ENCODE measurements at places on chromosomes 7 and 10. TPM values are rescaled to one million over a fixed set of nuclear protein-coding genes. Genes with fewer than 3 reads are reported as not detected.

MMP21 gene
- not detected for total RNA-seq

HPS6 gene
- 14.9 TPM for total RNA-seq

GRCh38 chr10:106519376-106520030 lies 645.0 kb downstream of the SORCS1 start:
- DNase-seq = no peak

DNA sequence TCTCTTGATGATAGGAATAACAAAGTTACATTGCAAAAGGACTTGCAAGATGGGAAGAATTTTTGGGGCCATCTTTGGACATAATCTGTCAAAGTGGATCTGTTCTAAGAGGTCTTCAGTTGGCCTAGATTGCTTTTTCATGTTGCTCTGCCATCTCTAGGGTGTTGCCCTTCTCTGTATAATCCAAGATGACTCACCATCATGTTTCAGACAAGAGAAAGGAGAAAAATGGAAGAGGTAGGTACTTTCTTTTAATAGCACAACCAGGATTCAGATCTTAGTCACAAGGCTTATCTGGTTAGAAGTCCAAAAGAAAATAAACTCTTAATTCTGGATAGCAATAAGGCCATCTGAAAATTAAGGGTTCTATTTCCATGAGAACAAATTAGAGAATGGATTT lies 38.7 kb upstream of the FOXP2 start:
- no peak for DNase-seq

DNA sequence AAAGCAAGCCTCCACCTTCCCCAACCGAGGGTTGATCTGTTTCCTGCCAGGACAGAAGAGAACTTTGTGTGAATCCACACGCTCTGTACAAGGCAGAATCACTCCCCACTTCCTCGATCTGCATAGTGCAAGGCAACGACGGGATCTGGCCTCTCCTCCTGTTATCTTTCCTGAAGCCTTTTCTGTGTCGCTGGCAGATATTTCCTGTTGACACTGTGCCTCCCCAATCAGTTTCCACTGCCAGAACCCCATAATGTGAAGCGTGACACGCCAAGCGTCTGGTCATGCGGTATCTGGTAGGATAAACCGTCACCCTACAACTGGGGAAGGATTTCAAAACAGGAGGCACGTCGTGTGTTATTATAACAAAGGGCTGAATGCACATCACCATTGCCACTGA lies 57.2 kb downstream of the FAM171A1 start:
- peak; percentile 71 for DNase-seq

GRCh38 chr10:104589871-104590270 lies 51.2 kb upstream of the SORCS3 start:
- DNase-seq = no peak

DNAJC12 gene
- total RNA-seq = 6.7 TPM

DNA sequence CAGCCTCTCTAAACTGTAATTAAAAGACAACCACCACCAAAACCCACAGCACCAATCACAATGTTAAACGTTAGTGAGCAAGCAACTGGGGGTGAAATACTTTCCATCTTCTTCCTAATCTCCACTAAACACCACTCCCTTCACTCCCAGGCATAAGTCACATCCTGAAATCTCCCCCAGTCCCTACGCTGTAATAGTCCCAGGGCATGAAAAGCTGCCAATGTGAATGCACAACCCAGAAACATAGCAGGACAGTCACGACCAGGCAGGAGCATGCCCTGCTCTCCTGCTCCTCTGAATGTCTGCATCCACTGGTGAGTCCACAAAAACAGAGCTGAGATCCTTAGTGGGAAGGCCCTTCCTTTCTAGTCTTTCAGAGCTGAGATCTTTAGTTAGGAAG lies 288.9 kb downstream of the PARD3 start:
- DNase-seq = no peak

GRCh38 chr7:51613911-51614357 lies 297.3 kb upstream of the COBL start:
- no peak for DNase-seq

DNA sequence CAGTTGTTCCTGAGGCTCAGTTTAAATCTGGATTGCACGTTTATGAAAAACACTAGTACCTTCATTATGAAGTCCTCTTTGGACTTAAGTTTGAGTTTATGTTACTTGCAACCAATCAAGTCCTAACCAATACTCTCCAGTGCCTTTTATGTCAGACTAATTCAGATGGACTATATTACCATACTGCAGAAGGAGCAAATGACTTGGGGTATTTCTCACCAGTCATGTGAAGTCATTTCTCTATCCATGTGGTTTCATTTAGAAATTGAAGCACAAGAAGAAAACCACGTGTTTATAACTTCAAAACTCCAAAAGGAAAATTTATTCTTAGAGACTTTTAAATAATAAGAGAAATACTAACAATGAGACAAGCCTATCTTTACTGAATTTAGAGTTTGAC lies 201.6 kb downstream of the MBL2 start:
- DNase-seq = no peak

ADAM8 gene
- 6.3 TPM for total RNA-seq

- no peak for DNase-seq
Observed at GRCh38 chr7:50145801-50146338, 52.8 kb upstream of the ZPBP start.

ZNRF2 gene
- total RNA-seq = 17.3 TPM

CCDC146 gene
- total RNA-seq = 16.6 TPM

- DNase-seq = peak; percentile 50
Observed at GRCh38 chr7:158473221-158473620, 114.4 kb downstream of the PTPRN2 start.

DNA sequence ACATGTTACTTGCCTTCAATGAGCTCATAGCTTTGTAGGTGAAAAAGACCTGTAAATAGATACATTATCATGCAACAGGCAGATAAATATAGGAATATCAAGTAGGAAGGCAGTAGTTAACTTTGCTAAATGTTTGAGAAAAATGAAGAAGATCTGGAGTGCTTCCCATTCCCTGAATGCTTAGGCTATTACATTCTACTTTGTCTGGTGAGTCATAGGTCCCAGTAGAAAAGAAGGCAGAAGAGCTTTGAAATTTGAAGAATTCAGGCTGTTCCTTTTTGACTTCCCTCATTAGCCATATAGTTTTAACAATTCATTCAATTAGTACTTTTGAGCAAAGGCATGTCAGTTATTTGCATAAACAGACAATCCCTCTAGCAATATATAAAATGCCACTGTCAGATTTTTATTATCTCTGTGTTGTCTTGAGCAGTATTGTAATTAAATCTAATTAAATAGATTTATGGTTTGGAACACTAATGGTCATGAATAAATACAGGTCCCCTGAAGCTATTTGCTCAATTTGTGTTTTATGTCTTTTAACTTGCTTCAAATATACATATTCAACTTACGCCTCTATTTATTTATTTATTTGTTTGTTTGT lies 875.0 kb downstream of the REEP3 start:
- DNase-seq = peak; percentile 77
